ENCODE measurements at places on chromosomes 3 and 15.
A peak's percentile ranks its signal among the peaks of the same experiment; 100 is the strongest.

DNA sequence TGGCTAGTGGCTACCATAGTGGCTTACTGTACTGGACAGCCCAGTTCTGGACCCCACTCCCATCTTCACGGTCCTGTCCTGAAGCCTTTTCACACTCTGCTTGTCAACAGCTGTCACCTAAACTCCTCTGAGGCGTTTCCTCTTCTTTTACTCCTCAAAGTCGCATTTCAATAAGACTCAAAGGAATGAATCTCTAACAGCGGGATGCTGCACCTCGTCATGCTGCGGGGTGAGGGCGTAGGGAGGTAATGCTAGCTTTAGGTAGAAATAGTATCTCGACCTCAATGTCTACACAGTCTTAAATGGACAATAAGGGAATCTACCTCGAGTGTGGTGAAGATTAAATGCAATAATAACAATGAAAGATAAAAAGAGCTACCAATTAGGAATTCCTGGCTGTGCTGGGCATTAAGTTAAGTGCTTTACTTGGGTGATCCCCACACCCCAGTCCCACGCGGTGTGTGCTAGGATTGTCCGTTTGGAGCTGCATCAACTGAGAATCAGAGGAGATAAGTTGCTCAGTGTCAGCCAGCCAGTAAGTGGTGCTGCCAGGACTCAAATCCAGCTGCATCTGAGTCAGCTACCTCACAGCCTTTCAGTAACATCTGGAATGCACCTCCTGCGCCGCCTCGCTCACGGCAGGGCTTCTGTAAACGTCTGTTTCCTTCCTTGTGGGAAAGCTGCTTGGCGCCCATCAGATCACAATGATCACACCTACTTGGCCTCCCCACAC is 14.0 kb downstream of the PLA2G4D start:
- DNase-seq = peak; percentile 41

- no peak for DNase-seq
Observed at GRCh38 chr3:114800272-114801031, 346.6 kb downstream of the ZBTB20 start.

DNA sequence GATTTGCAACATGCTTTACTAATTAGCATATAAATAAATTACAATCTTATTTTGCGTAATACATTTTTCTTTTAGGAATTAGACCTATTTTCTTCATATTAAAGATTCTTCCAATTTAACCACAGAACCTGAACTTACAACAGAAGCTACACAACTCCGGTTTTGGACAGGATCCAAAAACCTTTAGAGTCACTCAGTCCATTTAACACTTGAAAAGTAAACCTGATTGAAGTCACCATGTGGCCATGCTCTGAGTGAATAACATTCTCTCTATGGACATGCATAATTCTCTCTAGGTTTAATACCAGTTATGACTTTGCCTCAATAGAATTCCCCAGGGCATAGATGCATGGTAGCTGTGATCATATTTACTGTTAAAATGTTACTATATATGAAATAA is 751.0 kb downstream of the VGLL3 start:
- DNase-seq = no peak

GRCh38 chr15:69482686-69483256 is 30.2 kb downstream of the RPLP1 start:
- DNase-seq = no peak

- no peak for DNase-seq
Observed at GRCh38 chr15:87031540-87032230, 952.0 kb downstream of the AGBL1 start.

DNA sequence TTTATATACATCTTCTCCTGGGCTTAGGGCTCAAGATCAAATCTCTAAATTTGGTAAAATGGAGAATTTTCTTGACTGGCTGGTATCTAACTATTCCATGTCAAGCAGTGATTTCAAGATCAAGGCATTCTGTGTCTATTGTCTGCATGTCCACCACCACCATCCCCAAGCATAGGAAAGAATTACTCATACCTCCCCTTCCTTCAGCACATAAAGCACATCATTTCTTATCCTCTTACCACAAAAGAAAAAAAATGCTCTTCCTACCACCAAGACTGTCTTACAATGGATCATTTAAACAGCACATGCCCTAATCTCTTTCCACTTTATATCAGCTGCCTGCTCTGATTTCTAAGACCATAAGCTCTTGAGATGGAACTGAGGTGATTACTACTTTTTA is 470.5 kb upstream of the THBS1 start:
- peak; percentile 66 for DNase-seq

DNA sequence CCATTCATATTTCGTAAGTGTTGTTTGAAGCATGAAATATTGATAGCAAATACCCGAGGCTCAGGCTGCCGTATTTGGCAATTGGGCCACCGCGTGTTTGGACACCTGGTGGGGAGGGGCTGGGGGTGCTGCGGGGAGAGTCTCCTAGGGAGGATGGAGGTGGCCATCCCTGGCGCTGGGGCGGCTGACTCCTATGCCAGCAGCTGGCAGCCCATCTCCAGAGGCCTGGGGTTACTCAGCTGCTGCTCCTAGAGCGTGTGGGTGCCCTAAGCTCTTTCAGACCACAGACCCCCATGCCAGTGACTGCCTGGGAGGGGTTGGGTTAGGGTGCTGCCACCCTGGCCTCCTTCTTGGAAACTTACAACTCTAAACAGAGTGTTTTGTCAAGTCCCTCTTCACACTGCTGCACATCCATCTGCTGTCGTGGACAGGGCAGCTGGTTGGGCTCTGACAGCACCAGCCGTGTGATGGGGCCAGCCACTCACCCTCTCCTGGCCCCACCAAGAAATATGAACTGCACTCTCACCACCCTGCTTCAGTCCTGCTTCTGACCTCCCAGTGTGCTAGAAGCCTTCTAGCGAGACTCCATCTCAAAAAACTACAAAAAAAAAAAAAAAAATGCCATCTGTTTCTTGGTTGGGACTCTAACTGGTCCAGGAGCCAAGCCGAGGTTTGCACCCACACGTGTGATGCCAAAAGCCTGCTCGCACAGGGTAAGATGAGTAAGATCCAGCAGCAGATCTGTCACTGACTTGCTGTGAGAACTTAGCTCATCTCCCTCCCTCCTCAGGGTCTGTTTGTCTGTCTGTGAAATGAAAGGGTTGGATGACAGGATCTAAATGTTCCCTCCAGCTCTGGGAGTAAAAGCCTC is 156.2 kb downstream of the MEGF11 start:
- peak; percentile 0 for DNase-seq

- no peak for DNase-seq
Observed at GRCh38 chr3:11724615-11725339, 81.1 kb upstream of the VGLL4 start.

DNA sequence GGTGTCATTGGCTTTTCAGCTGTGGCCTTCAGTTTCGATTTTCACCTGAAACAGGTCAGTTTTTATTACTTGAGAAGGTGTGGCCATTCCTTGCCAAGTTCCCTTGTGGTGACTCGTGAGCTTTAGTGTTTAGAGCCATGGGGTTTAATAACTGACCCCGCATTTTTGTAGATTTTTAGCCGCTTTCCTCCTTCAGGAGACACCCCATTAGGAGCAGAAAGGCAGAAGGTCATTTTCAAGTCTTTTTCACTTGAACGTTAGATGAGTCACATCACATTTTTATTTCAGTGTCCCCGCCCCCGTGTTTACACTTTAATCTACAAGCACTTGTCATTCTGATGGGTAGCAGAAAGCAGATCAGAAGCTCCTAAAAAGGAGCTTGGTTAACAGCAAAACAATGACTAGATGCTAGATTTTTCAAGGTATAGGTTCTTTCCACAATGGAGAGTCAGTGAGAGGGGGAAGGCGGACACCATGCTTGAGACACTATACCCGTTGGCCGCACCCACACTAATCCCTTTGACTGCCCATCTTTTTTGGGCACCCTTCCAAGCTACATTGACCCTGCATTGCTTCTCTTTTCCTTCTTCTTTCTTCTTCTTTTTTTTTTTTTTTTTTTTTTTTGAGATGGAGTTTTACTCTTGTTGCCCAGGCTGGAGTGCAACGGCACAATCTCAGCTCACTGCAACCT is 132.7 kb downstream of the GHSR start:
- DNase-seq = peak; percentile 85

- DNase-seq = peak; percentile 90
Observed at GRCh38 chr15:58228718-58229117, 90.5 kb downstream of the AQP9 start.
